Endodermal cell (in vitro differentiated cells): ENCODE measurements at places on chromosomes 12 and 14. TPM values are rescaled to one million over a fixed set of nuclear protein-coding genes. Genes with fewer than 3 reads are reported as not detected.
A peak's percentile ranks its signal among the peaks of the same experiment; 100 is the strongest.

The ENDOU gene
- total RNA-seq: not detected in 3 replicates

The ACOT6 gene
- not detected in 2 replicates for total RNA-seq

- no peaks in the 10 kb centered on the region for H3K27me3 ChIP-seq
- no peak overlapping the region for H3K4me3 ChIP-seq
- H3K36me3 ChIP-seq: no peaks in the 10 kb centered on the region
- peak; percentile 62 for DNase-seq
- H3K27ac ChIP-seq: no peak overlapping the region
Measured at GRCh38 chr12:75876832-75877762, 154.5 kb downstream of the PHLDA1 start.

The MUCL1 gene
- total RNA-seq: not detected in 2 replicates

The APOF gene
- not detected in 3 replicates for total RNA-seq

The NOXRED1 gene
- 0.49 to 0.80 TPM (median 0.55 TPM) in 3 replicates for total RNA-seq

- H3K36me3 ChIP-seq: no peaks in the 10 kb centered on the region
- no peak for DNase-seq
- no peak overlapping the region for H3K27ac ChIP-seq
- no peak overlapping the region for H3K4me3 ChIP-seq
- H3K27me3 ChIP-seq: no peaks in the 10 kb centered on the region
Measured at GRCh38 chr12:28413460-28414109, 223.3 kb downstream of the CCDC91 start.

DNA sequence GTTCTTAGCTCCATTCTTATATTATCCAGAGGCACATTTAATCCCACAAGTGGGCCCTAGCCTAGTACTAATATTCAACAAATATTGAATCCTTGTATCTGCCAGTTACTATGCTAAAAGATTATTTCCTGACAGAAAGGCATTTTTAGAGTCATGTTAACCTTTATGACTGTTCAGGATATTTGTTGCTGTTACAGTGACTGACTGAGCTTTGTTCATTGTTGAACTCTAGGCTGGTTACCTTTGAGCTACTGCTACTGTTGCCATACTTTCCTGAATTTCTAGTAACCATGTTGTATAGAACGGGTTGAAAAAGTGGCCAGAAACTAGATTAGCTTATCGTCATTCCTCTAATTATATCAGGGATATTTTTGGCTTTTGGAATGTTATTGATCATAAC, 29.8 kb downstream of the DNM1L start:
- no peak overlapping the region for H3K27ac ChIP-seq
- no peak overlapping the region for H3K4me3 ChIP-seq
- no peaks in the 10 kb centered on the region for H3K4me1 ChIP-seq
- H3K27me3 ChIP-seq: no peaks in the 10 kb centered on the region
- DNase-seq: no peak

- H3K36me3 ChIP-seq: peaks cover 23% of the 10 kb centered on the region
- DNase-seq: peak; percentile 93
- H3K4me1 ChIP-seq: peaks cover 9% of the 10 kb centered on the region
- H3K4me3 ChIP-seq: peak within 1 kb of the TSS; percentile 89
Measured at GRCh38 chr12:120710031-120710804, at the start of gene UNC119B. Gene UNC119B (plus strand): TSS chr12:120710458. CDS start chr12:120710475, 17 bp downstream.
